ENCODE measurements at places on chromosomes 6 and 20. TPM values are rescaled to one million over a fixed set of nuclear protein-coding genes. Genes with fewer than 3 reads are reported as not detected.

- DNase-seq: no peak
Observed at GRCh38 chr20:35171753-35172433, at the start of gene PROCR. TSS of gene PROCR (plus strand) at chr20:35172072. CDS start at chr20:35172155, 83 bp downstream.

- DNase-seq: no peak
Observed at GRCh38 chr20:19777981-19778380, 19.9 kb downstream of the RIN2 start.

DNA sequence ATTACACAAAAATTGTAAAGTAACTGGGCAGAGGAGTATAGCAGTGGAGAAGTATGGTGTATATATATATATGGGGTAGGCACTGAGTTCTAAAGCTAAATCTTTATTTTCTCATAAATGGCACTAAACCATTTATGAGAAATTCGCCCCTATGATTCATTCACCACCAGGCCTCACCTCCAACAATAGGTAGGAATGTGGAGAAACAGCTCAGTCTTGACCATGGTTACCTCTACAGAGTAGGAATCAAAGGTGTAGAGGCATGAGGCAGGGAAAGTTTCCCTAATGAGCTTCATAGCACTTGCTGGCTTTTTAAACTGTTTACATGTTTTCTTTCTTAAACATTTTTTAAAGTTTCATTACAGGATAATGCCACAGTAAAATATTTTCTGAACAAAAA is 36.9 kb upstream of the SUMO4 start:
- no peak for DNase-seq

DNA sequence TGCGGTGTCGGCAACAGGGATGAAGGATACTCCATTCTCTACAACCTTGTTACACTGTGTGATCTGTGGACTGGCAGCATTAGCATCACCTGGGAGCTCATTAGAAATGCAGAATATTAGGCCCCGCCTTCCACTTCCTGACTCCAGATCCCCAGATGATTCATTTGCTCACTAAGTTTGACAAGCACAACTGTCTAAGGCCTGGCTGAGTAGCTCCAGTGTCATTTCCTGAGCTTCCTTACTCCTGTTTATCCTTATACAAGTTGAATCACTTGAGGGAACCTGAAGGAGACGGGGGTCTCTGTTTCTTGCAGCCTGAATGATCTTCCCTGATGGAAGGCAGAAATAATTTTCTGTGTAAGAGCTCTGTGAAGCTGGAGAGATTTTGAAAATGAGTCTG is 32.7 kb upstream of the PROKR2 start:
- DNase-seq: no peak

Gene C6orf58
- not detected for total RNA-seq

DNA sequence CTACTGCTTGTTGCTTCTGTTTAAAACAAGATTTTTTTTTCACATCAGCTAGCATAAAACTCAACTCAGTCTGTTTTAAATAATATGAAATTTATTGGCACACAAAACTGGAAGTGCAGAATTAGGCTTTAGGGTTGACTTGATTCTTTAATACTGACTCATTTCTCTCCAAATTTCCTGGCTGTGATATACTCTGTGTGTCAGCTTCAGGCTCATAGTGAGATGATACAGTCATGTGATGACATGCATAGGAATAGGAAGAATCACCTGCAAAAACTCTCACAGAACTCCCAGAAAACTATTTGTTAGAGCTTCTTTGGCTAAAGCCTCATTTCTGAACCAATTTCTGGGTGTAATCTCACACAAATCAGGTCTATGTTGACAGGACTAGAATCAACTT is 1068.0 kb upstream of the EPHA7 start:
- DNase-seq: no peak

DNA sequence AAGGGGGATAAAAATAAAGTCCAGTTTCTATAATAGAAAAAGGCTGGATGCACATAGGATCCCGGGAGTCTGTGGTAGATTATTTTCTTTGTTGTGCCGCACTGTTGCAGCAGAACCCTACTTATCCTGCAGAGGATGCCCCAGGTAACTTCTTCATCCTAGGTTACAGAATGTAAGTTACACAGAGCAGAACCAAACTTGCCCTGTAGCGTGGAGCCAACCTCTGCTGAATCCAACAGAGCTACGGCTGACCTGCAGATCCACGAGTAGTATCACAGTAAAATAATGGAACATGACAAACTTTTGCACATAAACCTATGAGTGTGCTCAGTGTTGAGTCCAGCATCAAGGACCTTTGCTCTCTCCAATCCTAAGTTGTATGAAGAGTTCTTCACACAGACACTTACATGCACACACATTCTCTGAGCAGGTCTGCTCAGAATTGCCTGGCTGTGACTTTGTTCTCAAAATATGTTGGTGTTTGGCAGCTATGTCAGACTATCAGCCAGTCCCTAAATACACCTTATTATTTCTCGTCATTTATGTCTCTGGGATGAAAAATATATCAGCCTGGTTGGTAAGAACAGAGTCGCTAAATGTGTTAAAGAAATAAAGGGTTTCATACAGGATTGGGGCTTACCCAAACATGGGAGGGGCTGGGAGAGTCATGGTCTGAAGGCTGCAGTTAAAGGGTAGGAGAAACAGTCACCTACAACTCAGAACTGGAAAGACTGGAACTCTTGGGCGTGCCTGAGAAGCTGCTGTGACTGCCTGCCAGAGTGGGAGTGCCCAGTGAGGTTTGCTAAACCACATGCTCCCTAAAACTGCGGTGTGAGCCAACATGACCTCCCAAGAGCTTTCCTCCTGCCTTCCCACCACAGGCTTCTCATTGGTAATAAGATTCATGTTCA is 165.1 kb upstream of the SLC24A3 start:
- no peak for DNase-seq

GRCh38 chr20:16898433-16898832 is 150.3 kb downstream of the OTOR start:
- DNase-seq: no peak

Gene RNF39
- total RNA-seq: not detected

DNA sequence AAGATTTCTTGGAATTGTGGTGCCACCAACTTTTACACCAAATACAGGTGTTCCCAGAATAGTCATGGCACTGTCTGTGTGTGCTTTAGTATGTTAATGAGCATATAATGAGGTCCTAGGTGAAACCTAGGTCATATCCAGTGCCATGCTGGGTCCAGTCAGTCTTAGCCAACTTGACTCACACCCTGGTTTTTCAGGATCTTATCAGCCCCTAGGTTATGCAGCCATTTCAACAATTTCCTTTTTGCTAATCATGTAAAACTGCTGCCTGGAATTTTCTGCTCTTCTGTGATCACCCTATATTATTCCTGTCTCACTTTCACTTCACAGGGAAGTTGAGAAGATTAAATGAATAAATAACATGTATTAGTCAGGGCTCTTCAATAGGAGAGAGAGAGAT is 23.7 kb downstream of the SDHAF4 start:
- no peak for DNase-seq

- DNase-seq: no peak
Observed at GRCh38 chr20:42379385-42379784, 761.2 kb upstream of the CHD6 start.

GRCh38 chr6:53011979-53012378 is 16.9 kb upstream of the GSTA4 start:
- DNase-seq: no peak

DNA sequence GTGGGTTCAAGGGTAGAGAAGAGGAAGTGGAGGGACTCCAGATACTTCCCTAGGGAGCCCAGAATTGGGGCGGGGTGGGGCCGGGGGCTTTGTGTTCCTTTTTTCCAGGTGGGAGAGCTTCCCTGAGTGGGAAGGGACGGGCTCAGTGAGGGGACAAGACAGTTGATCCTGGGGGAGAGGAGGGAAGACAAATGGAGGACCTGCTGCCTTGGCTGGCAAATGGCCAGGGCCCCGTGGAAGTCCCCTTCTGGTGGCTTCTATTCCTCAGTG is 2.6 kb downstream of the CTSZ start:
- peak; percentile 59 for DNase-seq

GRCh38 chr20:49833483-49833882 is 20.9 kb downstream of the SLC9A8 start:
- no peak for DNase-seq

Gene TREM2
- 2.7 TPM for total RNA-seq

Gene DNAH8
- 0.17 TPM for total RNA-seq

Gene BTNL2
- not detected for total RNA-seq

DNA sequence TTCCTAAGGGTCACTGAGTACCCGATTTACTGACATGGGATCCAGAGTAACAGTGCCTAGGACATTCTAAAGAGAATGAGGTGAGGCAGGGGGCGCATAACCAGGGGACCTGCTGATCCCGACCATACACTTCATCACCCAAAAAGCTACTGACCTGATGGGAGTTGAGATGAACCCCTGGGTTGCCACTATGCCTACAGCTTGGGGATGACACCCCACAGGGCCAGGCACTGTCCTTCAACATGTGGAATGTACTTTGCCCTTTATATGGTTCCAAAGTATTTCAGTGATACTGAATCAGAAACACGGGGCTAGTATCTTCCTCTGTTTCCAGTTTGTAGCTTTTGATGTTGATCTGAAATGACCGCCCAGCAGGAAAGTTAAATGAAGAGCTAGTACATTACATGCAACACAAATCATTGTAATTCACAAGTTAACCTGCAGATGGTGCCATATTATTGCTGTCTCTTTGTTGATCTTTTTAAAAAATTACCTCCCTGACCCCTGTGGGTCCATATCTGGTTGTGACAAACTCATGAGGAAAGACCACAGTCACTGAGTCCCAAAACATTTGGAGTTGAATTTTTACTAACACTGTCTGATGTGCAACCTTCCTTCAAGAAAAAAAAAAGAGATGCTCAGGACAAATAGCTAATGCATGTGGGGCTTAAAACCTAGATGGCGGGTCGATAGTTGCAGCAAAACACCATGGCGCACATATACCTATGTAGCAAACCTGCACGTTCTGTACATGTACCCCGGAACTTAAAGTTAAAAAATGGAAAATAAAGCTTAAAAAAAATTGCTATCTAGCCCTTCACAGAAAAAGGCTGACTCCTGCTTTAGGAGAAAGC is 42.7 kb upstream of the GCNT2 start:
- DNase-seq: peak; percentile 13

Gene CCM2L
- not detected for total RNA-seq

Gene PTCRA
- not detected for total RNA-seq

Gene SLC12A5
- not detected for total RNA-seq

DNA sequence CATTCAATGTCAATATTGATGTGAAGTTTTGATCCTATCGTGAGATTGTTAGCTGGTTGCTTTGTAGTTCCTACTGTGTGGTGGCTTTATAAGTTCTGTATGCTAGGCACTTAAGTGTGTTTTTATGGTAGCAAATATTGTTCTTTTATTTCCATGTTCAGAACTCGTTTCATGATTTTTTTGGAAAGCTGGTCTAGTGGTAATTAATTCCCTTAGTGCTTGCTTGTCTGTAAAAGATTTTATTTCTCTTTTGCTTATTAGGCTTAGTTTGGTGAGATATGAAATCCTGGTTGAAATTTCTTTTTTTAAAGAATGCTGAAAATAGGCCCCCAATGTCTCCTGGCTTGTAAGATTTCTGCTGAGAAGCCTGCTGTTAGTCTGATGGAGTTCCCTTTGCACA is 27.8 kb upstream of the PLCB1 start:
- DNase-seq: no peak

Gene OR2H1
- not detected for total RNA-seq

Gene HLA-G
- 0.52 TPM for total RNA-seq

Gene SULF2
- total RNA-seq: 0.55 TPM

DNA sequence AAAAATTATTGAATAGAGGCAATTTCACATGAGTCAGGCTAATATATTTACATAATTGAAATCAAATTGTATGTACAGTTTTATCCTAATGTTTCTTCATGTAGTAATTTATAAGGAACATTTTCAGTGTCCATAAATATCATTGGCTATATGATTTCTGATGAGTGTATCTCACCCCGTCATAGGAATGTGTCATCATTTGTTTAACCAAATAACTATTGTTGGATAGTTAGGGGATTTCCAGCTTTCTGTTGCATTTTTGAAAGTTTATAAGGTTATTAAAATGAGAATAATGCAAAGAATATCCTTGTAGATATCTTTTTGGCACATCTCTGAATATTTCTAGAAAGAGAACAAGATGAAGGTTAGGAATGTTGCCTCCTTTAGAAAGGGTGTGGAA is 39.0 kb downstream of the SYTL3 start:
- no peak for DNase-seq

GRCh38 chr6:140921366-140922226 is 1211.1 kb upstream of the GJE1 start:
- DNase-seq: no peak

DNA sequence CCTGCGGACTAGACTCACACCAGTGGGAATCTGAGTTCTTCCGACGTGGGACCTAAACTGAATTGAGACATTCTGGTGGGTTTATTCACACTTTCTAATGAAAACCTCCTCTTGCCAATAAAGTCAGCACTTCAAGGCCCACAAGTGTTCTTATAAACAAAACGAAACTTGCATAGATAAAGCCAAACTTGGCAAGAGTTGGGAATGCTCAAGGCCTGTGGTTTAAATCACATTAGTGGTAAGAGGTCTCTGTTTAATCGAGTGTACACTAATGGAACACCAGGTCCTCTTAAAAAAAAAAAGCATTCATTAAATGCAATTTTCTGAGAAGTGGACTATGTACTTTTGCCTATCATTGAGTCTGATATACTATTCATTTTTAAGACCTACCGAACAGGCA is 143.3 kb downstream of the SMOC2 start:
- no peak for DNase-seq

- no peak for DNase-seq
Observed at GRCh38 chr6:71523548-71523947, 234.9 kb downstream of the OGFRL1 start.

GRCh38 chr20:48383252-48383651 is 444.5 kb downstream of the PREX1 start:
- no peak for DNase-seq

Gene SLC35D3
- not detected for total RNA-seq

Gene ZNF165
- total RNA-seq: 1.4 TPM

Gene RBM39
- 665 TPM for total RNA-seq

DNA sequence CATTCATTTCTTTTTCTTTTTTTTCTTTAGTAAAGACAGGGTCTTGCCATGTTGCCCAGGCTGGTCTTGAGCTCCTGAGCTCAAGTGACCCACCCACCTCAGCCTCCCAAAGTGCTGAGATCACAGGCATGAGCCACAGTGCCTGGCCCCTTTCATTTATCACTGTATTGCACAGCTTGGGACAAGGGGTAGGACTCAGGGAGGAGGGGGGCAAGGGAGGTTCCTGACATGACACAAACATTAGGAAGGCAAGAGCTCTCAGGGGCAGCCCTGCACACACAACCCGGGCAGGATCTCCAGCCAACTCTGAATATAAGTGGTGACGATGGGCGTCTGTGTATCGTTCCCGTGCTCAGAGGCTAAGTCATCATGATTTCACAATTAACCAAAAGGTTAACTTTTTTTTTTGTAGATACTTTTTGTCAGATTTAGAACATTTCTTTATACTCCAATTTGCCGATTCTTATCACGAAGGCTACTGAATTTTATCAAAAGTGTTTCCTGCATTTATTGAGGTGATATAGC is 19.9 kb downstream of the SLC2A4RG start:
- DNase-seq: no peak

DNA sequence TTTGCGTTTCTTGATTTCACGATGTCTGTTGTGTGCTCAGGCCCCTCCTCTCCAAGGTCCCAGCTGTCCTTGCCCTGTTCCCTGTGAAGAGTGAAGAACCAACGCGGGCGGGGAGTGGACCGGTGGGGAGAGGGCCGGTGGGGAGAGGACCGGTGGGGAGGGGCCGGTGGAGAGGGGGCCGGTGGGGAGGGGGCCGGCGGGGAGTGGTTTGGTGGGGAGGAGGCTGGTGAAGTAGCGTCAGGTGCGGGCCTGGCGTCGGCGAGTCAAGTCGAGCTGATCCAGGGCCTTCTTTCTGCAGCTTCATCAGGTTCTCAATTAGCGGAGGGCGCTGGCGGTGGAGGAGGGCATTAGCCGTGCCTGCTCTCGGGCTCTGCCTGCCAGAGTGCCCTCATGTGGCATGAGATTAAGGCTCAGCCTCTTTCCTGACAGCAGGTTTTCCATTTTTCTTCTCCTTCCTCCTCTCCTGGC is 21.2 kb upstream of the BHLHE23 start:
- no peak for DNase-seq

Measured in CD4-positive, alpha-beta memory T cell (primary cell).